Activated CD8-positive, alpha-beta T cell treated with anti-CD3 and anti-CD28 coated beads, Interleukin-2, amount 10 ng/mL, durations not matched to agents 7 days and 5 days (primary cell): ENCODE measurements at places on chromosomes 5 and 9. TPM values are rescaled to one million over a fixed set of nuclear protein-coding genes. Genes with fewer than 3 reads are reported as not detected.

Gene ACTBL2
- not detected for total RNA-seq

Gene ECM2
- total RNA-seq, result not detected

DNA sequence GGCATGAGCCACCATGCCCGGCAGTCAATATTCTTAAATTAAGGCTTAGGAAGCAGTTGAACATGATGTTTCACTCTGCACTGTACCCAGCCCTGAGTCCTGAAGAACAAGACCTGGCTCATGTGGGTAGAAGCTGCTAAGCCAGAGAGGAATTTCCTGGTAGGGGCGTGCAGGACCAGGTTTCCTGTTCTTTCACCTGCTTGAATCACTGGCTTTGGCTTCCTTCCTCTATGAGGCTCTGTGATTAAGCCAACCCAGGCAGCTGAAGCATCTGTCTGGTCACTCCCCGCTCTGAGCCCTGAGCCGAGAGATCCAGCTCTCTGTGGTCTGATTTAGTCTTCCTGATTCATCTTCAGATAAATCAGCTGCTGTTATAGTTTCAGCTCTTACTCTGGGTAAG lies 29.1 kb downstream of the CFAP77 start:
- DNase-seq, result no peak

GRCh38 chr9:15416880-15417279 lies 5.8 kb upstream of the SNAPC3 start:
- peak; percentile 59 for DNase-seq

DNA sequence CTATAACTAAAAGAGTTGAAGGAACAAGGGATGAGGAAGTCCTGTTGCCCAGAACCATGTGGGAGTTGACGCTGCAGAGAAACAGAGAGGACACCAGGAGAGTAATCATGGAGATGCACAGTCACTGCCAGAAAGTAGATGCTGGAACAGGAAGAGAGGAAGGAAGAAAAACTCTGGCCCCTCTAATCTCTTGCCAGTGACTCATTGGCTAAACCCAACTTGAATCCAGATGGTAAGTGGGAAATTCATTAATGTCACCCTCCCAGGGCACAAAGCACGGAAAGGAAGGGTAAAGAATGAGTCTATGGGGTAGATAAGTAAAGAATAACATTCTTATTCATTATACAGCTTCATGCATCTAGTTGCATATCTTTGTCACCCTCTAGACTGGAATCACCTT lies 631.9 kb downstream of the PRELID2 start:
- DNase-seq, result no peak

GRCh38 chr9:91089405-91090129 lies 272.2 kb downstream of the AUH start:
- peak; percentile 54 for DNase-seq
